Osteoblast (primary cell): ENCODE measurements at places on chromosomes 12 and 14. TPM values are rescaled to one million over a fixed set of nuclear protein-coding genes. Genes with fewer than 3 reads are reported as not detected.

BHLHE41 gene
- 4.3 and 4.7 TPM in 2 replicates for total RNA-seq

OR4Q2 gene
- not detected in 2 replicates for total RNA-seq

PTCSC3 gene
- total RNA-seq: not detected in 2 replicates

HOXC6 gene
- total RNA-seq: 5.6 and 7.2 TPM in 2 replicates

KCNMB4 gene
- total RNA-seq: under 0.01 TPM in 2 replicates

SOCS2 gene
- 32.6 and 40.7 TPM in 2 replicates for total RNA-seq

PARPBP gene
- total RNA-seq: 5.8 and 6.5 TPM in 2 replicates

PTPRR gene
- total RNA-seq: under 0.01 TPM in 1 of 2 replicates, not detected in the other

COX8C gene
- total RNA-seq: not detected in 2 replicates

ANKS1B gene
- total RNA-seq: 2.2 and 2.4 TPM in 2 replicates

PLEKHH1 gene
- 0.59 and 1.1 TPM in 2 replicates for total RNA-seq

ENDOU gene
- total RNA-seq: not detected in 2 replicates

APOF gene
- total RNA-seq: not detected in 2 replicates

FGD6 gene
- total RNA-seq: 11.9 and 14.4 TPM in 2 replicates

SERPINA12 gene
- not detected in 2 replicates for total RNA-seq

ADGRD1 gene
- 0.29 and 0.72 TPM in 2 replicates for total RNA-seq

CLEC9A gene
- total RNA-seq: not detected in 2 replicates

RASAL1 gene
- total RNA-seq: not detected in 2 replicates

FIGNL2 gene
- 0.29 and 0.36 TPM in 2 replicates for total RNA-seq
